ENCODE measurements at places on chromosomes 3 and 15.

DNA sequence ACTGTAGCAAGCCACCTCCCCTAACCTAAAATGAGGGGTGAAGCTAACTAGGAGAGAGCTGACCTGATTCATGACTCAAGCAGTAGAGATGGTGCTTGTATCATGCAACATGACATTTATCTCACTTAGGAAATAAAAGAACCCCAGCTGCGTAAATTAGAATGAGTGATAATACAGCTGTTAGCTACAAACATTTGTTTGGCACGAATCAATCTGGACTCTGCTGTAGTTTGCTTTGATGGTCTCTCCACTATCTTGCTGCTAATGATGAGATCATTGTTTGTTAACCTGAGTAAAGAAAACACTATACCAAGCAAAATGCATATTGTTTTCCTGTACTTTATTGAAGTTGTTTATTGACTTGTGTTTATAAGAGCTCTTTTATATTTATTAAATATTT, 92.6 kb downstream of the ALDH1A2 start:
- peak; percentile 9 for DNase-seq

DNA sequence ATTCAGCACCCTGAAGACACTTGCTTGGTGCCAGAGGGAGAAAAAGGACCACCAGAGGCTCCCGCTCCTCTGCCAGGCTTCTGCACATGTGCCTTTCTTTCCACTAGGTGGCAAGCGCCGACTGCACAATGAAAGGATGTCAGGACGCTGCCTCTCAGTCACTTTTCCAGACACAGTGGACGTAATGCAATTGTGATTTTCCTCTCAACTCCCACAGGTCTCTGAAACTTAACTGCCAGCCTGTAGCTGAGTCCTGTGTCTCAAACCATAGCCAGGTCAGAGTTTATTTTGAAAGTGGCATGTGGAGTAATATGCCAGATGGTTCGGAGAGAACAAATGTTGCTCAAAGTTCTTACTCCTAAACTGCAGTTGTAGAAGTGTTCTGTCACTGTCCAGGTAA, 162.9 kb downstream of the ITPR1 start:
- DNase-seq, result peak; percentile 54

GRCh38 chr3:186108106-186108940, 566 bp downstream of the ETV5 start:
- no peak for DNase-seq

- no peak for DNase-seq
Observed at GRCh38 chr15:59833366-59833765, 144.2 kb upstream of the BNIP2 start.

GRCh38 chr15:80580106-80580505, 115.0 kb upstream of the ABHD17C start:
- DNase-seq, result no peak

GRCh38 chr3:117734496-117734895, 1024.9 kb downstream of the TUSC7 start:
- DNase-seq, result no peak

Data from NCI-H2029 treated with DMSO at 0.1 percent for 48 hours (cell line).